ENCODE measurements at places on chromosomes 1 and 21.

DNA sequence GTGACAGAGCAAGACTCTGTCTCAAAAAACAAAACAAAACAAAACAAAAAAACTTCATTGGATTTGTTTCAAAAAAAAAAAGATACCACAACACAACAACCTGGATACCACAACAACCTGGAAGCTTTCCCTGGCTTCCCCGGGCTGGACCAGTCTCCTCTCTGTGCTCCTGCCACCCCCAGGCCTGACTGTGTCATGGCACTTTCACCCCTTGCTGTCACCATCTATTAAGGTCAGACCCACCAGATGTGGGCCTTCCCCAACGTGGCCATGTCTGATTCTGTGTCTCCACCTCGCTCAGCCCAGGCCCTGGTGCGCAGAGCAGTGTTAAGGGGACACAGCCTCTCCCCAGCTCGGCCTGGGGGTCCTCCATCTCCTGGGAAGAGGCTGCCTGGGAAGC lies 28.3 kb upstream of the ACOT11 start:
- no peak for DNase-seq

GRCh38 chr1:73832276-73833181 lies 365.4 kb downstream of the LRRIQ3 start:
- no peak for DNase-seq

DNA sequence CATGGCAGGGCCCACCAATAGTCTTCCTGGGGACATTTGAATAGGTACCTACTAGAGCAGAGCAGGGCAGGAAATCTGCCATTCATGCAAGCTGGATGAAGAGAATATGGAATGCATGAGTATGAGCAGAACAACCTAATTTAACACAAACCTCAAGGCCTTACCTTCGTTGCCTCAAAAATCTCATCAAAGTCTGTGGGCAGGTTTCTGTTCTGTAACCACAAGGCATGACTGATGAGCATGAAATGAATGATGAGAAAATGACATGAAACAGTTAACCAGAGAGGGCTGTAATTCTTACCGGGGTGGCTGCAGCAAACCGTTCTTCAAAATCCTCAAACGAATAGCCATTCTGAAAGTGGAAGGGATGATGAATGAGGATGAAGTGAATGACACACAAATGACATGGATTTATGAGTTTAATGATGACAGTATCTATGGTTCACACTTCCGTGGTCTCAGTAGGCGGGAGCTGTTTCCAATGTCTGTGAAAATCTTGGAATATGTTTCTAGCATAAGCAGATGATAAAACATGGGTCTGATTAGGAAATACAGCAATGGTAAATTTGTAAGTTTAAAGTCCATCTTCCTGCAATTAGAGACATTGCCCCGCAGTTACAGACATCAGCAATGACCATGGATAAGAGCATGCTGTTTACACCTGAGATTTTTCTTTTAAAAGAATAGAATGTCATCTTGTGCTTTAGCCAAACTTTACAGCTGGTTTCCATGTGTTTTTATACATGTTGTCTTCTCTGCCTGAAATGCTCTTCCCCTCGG lies 67.6 kb upstream of the C8B start:
- no peak for DNase-seq

DNA sequence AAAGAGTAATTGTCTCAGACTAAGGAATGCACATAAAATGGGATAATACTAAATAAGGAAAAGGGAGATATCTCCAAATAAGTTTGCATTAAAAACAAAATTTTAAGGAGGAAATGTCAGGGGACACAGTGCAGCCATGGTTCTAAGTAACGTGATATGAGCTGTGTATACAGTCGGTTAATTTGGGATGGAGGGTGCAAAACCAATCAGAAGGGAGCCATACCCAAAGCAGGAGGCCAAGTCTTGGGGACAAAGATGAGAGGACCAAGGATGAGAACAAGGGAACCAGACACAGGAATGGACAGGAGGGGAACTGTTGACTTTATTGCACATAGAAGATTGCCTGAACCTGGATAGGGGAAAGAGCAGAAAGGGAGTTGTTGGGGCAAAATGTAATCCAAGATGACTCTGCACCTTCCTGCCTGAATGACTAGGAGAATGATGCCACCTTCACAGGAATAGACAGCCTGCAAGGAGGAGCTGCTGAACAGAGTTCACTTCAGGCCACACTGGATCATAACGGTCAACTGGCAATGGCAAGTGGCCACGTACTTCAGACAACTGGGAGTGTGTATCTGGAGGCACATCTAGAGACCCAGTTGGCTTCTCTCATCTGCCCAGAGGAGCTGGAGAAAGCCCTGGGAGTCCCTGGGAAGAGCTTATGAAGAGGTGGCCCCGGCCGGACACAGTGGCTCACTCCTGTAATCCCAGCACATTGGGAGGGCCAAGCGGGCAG lies 22.0 kb upstream of the BOLA1 start:
- no peak for DNase-seq

GRCh38 chr1:23797478-23798448 lies 2.8 kb downstream of the GALE start:
- DNase-seq: no peak

GRCh38 chr1:2136386-2137235 lies 58.0 kb downstream of the FAAP20 start:
- no peak for DNase-seq

DNA sequence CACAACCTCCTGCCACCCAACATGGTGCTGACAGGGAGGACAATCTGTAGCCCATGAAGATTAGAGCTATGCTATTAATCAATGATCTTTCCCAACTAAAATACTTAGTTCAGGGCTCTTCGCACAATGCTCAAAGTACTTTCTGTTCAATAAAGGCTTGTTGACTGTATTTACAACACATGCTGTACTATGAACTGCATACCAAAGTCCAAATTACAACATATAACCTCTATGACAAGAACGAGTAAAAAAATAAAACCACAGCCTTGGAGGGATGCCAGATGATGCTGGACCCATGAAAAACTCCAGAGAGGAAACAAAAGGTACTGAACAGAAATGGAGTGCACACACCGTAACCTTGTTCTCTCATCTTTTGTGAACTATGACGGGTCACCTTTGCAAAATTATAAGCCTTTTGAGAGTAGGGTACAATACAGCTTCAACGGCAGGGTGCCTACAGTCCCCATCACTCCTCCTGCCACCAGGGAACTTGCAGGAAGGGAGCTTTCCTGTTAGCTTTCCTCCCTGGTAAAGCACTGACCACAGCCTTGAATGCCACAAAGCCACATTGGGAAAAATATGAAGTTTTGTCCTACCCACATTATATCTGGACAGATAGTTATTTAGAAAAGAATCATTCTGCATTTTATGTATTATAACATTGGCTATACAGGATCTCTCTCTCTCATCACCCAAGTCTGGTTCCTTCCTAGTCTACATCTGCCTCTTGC lies 175.6 kb downstream of the NRIP1 start:
- DNase-seq: no peak

DNA sequence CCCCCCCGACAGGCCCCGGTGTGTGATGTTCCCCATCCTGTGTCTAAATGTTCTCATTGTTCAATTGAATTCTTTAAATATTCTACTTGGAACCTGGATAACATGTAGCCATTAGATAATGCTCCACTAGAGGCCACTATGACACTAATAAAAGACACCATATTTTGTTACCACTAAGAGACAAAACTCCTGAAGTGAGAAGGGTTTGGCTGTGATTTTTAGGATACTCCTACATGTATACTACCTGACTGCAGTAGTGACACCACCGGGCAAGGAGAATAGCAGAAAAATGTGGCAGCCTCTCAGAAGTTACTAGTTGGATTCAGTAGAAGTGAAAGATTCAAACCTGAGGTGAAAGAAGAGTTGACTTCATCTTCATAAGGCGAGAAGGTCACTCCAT lies 36.0 kb downstream of the F5 start:
- DNase-seq: no peak

DNA sequence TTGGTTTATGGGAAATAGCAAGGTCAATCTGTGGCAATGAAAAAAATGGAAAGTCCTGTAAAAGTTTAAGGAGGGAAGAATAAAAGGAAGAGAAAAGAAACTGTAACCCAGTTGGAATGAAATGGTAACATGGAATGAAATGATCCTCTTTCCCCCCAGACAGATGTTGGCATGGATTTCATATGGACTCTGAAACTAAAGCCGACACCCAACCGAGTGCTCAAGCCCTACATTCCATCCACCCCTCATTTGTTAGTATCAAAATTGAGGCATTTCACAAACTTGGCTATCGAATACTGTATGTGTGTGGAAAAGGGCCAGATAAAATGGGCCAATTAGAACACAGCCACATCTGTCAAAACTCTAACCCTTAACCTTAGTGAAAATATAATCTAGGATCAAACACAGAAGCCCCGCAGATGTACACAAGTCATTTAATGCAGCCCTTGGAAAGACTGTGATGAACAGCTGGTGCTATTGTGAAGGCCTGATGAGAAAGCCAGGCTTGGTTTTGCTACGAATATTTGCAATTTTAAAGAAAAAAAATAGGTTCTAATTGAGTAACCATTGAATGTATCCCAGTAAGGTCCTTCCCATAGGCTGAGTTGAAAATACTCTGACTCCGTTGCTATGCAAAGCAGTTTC lies 72.6 kb upstream of the RGL1 start:
- DNase-seq: no peak

GRCh38 chr1:234957330-234958065 lies 171.1 kb downstream of the TOMM20 start:
- peak; percentile 44 for DNase-seq

- DNase-seq: no peak
Measured at GRCh38 chr21:24260751-24261150, 1346.5 kb downstream of the MRPL39 start.

DNA sequence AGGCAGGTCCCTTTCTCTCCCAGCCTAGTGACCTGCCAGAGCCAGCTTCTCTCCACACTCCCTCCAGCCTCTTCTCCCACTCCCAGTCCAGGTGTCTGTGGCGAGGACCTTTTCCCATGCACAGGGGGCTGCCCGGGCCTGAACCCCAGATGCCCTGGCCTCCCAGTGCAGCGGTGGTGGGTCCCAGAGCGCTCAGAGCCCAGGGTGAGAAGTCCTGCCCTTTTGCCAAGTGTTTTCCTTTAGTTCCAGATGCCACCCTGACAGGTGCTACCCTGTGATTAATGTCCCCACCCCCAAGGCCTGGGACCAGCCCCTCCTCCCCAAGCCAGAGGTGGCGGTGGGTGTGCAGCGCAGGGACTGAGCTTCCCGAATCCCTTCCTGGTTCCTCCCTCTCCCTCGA lies 90.4 kb downstream of the PAX7 start:
- DNase-seq: no peak

- DNase-seq: no peak
Measured at GRCh38 chr1:63794939-63795378, 21.1 kb downstream of the ROR1 start.

- DNase-seq: no peak
Measured at GRCh38 chr1:43688594-43689000, 18.7 kb upstream of the ST3GAL3 start.

GRCh38 chr1:202203238-202204039 lies 9.8 kb downstream of the LGR6 start:
- no peak for DNase-seq

GRCh38 chr1:154218545-154218944 lies 2.2 kb upstream of the UBAP2L start:
- no peak for DNase-seq

GRCh38 chr1:186043296-186043695 lies 309.1 kb downstream of the HMCN1 start:
- no peak for DNase-seq

DNA sequence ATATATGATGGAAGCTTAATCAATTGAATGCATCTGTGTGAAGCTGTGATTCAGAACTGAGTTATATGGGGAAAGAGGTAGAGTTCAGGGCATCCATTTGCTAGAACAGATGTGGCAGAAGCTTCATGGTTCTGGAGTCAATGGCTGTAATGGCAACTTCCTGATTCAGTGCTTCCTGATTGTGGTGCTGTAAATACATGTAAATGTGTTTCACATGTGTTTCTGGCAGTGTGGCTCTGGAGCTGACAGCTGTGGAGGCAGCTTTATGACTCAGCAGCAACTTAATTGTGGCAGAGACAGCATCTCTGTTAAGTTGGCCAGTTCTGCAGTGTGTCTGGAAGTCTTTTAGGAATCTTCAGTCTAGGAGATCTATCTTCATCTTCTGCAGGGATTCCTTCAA lies 226.6 kb upstream of the ZRANB2 start:
- no peak for DNase-seq

- no peak for DNase-seq
Measured at GRCh38 chr1:29256979-29257804, 20.9 kb downstream of the PTPRU start.

GRCh38 chr1:61378494-61379180 lies 296.3 kb downstream of the NFIA start:
- no peak for DNase-seq

DNA sequence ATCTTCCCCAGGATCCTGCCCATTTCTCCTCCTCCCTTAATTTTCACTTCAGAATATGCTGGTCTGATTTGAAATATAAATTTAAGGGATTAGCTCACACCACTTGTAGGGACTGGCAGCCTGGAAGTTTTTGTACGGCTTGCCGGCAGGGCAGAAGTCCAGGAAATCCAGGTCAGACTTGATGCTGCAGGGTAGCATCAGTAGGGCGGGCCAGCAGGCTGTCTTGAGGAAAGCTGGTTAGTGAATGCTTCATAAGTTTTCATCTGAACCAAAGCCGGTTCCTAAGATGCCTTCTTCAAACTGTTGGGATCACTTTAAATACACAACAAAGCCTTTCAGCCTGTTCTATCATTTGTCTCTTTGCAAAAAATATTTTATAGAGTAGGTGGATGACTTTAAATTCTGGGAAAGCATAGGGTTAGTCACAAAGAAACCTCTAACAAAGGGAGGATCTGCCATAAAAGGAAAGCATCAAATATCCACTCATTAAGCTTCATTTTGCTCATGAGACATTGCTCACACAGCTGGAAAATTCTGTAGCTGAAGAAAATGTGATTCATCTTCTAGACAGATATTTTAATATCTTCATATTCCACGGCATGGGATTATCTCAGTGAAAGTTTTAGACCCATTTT lies 90.7 kb upstream of the GFI1 start:
- no peak for DNase-seq

DNA sequence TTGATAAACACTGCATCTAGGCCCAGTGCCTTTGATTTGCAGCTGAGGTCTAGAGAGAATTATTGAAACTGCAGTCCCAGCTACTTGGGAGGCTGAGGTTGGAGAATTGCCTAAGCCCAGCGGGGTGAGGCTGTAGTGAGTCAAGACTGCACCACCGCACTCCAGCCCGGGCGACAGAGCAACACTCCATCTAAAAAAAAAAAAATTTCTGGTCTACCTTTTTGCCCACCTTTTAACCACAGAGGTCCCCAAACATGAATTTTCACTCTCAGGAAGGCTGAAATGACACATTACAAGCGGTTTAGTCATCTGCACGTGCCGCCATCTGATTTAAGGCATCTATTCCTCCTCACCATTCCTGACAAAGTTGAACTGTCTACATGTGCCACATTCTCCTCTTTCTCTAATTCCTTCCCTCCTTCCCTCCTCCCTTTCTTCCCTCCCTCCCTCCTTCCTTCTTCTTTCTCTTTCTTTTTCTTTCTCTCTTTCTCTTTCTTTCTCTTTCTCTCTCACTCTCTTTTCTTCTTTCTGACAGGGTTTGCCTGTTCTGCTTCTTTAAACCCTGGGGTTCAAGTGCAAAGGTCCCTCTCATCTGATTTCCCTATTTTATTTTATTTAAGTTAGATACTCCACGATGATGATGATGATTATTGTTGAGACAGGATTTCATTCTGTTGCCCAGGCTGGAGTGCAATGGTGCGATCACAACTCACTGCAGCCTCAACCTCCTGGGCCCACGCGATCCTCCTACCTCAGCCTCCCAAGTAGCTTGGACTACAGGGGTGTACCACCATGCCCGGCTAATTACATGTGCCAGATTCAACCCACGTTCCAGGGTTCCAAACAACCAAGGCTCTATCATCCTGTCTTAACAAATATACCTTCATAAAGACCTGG lies 3.0 kb upstream of the SOD1 start:
- no peak for DNase-seq

- no peak for DNase-seq
Measured at GRCh38 chr1:218135371-218135770, 149.7 kb upstream of the RRP15 start.

All from left lung (tissue), 14 donors.